ENCODE measurements at places on chromosomes 2 and 18.

DNA sequence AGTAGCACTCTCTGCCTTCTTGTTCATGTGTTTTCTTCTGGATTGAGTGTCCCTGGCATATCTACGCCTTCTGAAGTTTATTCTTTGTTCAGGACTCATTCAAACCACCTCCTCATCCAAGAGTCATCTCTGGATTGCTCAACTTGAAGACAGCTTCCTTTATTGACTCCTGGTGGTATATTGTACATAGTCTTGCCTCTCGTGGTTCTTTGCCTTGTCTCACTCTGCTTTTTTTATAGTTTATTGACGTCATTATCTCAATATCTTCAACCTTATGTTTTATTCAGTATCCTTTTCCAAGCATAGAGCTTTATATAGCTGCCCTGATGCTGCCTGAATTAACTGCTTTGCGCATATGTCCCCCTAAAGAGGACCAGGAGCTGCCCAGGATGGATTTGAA is 161.7 kb downstream of the INSIG2 start:
- DNase-seq: peak; percentile 85

DNA sequence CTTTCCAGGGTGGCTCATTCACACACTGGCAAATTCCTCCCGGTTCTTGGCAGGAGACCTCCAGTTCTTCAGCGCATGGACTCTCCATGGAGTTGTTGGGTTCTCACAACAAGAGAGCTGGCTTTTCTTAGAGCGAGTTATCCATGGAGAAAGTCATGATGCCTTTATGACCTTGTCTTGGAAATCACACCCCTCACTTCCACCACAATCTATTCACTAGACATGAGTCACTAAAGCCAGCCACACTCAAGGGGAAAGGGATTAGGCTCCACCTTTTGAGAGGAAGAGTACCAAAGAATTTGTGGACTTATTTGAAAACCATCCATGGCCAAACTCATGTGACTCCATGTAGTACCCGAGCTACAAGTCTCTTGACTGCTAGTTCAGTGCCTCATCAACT is 160.5 kb downstream of the SETBP1 start:
- DNase-seq: peak; percentile 19

DNA sequence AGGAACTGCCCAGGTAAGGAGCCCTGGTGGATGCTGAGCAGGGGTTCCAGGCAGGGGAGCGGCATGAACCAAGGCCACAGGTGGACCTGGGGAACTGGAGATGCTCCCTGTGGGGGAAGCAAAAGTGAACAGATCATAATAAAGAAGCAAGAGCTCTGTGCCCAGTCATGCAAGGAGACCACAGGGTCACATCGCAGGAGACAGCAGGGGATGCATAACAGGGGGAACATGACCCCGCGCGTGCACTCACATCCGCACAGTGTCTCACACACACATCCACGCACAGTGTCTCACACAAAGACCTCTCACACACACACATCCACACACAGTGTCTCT is 473.3 kb upstream of the HS6ST1 start:
- DNase-seq: no peak

DNA sequence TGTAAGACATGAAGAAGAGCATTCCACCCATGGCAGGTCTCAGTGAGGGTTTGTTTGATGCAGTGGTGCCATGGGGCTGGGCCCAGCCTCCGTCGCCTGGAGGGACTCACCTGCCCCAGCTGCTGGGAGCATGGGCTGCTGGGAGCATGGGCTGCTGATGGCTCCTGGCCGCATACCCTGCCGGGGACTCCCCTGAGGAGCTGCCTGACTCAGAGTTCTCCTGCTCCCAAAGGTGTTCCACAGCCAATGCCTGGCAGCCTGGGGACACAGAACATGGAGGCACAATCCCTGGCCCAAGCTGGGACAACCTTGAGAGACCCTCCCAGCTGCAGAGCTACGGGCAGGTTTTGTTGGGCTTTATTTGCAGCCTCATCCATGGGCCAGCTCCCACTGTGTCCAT is 108.4 kb downstream of the COPS8 start:
- no peak for DNase-seq

GRCh38 chr18:31100436-31101182 is 1.6 kb downstream of the DSC2 start:
- DNase-seq: no peak

DNA sequence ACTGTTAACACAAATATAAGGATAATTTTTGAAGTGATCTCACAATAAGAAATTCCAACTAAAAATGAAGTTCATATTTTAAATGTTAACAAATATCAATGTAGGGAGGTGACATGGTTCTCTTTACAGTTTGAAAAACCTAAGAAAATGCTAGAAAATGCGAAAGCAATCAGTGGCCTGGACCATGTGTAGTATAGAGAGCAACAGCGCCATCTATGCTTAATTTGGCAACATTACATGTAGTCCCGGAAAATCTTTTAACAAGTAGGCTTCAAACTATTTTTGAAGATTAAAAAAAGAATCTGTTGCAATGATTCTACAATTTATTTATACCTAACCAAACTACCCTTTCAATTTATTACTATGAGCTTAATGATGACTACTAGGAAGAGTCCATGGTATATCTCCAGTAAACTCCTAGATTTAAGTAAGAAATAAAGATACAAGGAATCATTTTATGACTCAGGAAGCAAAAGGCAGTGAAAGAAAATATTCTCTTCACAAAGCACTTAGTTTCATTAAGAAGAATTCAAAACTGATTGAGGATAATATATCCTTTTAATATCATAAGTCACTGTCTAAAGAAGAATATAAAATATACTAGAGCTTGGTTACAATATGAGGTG is 33.3 kb downstream of the NDUFA10 start:
- DNase-seq: peak; percentile 48

- DNase-seq: no peak
These were observed 104.0 kb upstream of the MGAT5 start for GRCh38 chr2:134149904-134150303.

- no peak for DNase-seq
These were observed 5.6 kb downstream of the ATP5MC3 start for GRCh38 chr2:175175896-175176295.

DNA sequence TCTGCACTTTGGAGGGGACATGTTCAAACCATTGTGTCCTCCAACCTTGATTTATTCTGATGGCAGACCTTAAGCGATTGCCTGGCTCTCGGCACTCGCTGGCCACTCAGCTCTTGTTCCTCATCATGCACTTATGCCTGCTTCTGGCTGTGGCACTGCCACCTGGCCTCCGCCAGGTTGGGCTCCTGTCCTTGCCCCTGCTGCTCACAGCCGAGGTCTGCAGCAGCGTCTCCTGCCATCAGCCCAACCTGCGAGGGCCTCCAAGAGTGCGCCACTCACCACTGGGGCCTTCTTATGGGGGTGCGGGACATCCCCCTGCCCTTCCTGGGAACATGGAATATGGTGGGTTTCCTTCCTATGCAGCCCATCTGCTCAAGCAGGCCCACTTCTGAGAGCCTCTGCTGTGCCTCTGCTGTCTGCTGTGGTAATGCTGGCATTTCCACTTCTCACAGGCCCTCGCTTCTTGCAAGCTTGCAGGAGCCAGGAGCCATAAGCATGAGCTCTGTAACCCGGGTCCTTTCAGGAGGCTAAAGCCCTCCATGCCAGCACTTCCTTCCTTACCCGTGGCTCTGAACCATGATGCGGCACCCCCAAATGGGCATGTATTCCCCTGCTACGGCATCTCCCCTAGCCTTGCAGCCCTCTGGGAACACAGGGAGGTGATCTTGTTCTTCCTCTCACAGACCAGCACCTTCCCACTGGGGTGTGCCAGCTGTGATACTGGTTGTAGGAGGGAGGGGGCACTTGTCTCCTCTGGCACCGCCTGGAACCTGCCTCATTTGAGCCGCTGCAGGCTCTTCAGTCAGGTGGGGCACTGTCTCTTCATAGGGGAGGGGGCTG is 58.6 kb upstream of the HS6ST1 start:
- DNase-seq: no peak

- DNase-seq: no peak
These were observed 13.0 kb upstream of the IL1RN start for GRCh38 chr2:113114224-113114945.

DNA sequence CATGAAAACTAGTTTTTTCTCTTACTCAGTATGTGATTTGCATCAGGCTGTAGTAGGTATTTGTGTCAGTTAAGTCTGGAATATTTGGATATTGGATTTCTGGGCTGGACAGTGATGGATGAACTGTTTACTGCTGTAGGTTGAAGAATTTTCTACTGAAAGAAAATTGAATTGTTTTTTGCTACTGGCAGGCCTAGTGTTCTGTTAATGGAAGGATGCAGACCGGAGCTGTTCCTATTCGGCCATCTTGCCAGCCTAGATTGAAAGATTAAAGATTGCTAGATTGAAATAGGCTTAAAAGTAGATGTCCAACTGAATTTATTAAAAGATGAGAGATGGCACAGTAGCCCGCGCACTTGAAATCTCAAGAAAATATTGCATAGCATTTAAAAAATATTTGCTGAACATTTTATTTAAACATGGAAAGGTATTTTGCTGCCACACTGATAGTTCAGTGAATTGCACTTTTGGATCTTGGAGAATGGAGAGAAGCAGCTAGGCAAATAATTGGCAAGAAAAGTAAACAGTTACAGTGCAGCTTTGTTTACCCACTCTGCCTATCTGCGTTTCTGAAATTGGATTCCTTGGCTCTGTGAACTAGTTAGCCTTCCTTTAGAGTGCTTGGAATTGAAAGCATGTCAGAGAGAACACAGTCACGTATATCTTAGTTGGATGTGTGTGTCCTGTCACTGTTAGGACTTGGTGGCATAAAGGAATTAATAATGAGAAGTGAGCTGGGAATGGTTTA is 54.1 kb downstream of the EPB41L5 start:
- DNase-seq: no peak

DNA sequence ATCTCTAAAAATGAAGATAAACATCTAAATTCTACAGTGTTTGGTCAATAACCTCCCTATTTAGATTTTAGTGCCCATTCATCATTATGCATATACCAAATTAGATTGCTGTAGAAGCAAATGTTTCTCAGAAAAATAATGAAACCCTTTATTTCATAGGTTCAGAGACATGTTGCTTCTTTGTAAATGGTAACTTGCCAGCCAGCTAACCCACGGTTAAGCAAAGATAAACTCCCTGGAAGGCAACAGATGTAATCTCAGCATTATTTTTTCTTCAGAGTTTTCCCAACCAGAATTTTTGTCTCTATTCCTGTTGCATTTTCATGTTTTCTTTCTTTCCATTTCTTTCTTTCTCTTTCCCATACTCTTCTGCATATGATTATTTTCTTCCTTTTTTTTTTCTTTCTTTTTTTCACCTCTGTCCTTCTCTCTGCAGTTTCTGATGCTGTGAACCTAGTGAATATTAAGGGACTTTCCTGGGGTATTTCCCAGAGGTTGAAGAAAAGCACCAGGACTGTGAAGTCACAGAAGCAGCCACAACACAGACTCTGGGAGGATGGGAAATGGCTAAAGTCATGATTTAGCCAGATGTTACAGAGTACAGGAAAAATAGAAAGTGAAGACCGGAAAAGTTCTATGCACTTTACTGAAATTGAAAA is 50.0 kb upstream of the DSG1 start:
- no peak for DNase-seq

DNA sequence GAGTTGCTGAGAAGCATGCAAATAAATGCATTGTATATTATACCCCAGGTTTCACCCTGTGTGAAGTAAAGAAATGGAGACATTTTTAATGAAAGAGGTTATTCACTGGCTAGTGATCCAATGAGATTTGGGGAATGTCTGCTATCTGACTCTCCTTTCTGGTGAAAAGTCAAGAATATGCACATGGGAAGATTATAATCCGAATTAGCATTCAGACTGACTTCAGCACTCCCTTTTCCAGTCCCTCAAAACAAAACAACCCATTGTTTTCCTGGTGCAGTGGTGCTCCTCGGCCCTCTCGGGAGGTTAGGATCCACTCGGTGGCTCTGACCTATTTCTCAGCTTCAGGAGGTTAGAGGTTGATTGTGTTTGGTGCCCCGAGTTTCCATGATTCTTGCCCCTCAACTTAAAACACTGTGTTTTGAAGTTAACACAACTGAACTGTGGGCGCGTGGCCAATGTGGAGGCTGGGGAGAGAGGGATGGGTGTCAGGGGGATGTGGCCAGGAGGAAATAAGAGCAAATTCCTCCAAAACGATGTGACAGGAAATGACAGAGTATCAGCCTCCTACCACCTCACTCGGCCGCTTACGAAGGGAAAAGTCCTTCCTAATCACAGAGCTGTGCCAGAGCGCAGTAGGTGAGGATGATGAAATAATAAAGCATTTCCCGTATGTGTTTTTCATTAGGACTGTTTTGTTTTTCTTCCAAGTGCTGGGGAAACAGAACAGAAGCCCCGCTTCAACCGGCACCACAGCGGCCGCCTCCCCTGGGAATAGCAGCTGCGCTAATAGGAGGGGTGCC is 440.1 kb downstream of the MTX2 start:
- peak; percentile 81 for DNase-seq

- no peak for DNase-seq
These were observed 55.1 kb downstream of the CDH19 start for GRCh38 chr18:66548747-66549146.

DNA sequence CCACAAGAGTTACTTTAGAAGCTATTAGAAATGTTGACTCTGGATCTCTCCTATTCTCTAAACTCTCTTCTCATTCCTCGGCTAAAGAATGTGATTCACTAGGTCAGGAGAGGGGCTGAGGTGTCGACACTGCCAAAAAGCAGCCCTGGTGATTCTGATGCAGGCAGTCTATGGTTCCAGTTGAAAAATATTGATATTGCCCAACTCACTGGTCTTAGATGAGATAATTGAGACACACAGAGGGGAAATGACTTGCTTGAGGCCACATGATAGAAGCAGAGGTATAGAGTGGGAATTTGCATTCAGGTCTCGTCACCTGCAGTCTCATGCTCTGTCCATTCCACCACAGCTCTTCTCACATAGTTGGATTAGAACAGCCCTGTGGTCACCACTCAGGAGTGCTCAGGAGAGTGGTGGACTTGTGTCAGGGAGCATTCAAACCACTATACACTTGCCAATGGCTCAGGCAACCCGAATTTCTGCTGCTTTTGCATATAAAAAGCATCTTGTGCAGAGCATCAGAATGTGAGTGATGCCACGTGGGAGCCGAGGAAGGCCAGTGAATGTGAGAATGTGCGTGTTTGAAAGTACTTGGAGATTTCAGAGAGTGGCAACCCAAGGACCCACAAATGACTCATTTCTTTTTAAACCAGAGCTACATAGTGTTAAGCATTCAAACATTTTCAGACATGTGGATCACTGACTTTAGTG is 65.1 kb upstream of the CTLA4 start:
- peak; percentile 81 for DNase-seq

GRCh38 chr2:32743480-32744236 is 115.8 kb downstream of the TTC27 start:
- DNase-seq: no peak

GRCh38 chr2:177328056-177328455 is 63.5 kb upstream of the NFE2L2 start:
- DNase-seq: no peak

DNA sequence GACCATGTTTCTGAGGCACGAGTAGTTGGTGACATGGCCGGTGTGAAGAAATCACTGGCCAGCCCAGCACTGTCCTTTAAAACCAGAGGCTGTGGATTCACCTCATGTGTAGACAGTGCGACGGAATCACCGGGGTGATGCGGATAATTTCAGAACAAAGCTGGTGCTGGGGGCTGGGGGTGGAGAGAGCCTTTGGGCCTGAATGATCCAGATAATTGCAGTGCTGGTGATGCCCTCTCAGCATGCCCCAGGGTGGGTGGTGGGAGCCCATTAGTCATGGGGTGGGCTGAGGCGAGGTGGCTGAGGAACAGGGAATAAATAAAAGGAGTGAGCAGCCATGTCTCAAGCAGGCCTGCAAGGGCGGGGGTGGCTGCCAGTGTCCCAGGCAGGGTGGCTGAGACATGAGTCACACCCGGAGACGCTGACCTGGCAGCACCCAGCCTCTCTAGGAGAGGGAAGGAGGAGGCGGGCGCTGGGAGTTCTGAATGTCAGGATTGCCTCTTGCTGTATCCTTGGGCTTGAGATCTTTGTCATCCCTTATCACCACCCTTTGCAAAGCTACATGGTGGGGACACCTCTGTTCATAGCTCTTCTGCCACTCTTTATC is 151.1 kb upstream of the MSH6 start:
- peak; percentile 59 for DNase-seq
